ENCODE measurements at places on chromosomes 2 and 18.

DNA sequence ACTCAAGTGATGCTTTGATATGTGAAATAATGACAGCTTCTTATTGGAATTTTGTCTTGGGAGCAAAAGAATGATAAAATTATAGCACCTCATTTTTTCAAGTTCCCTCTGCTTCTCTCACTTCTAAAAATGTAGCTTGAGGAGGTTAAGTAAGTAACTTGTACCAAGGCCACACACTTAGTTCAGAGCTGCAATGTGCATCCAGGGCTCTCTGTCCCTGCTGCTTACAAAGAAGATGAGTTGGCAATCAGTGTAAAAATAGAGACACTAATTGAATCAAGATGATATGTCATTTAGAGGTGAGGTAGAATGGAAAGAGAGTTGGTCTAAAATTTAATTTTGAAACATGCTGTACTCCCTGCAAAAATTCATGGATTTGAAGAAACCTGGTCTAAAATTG is 312.0 kb upstream of the TNP1 start:
- DNase-seq: no peak

DNA sequence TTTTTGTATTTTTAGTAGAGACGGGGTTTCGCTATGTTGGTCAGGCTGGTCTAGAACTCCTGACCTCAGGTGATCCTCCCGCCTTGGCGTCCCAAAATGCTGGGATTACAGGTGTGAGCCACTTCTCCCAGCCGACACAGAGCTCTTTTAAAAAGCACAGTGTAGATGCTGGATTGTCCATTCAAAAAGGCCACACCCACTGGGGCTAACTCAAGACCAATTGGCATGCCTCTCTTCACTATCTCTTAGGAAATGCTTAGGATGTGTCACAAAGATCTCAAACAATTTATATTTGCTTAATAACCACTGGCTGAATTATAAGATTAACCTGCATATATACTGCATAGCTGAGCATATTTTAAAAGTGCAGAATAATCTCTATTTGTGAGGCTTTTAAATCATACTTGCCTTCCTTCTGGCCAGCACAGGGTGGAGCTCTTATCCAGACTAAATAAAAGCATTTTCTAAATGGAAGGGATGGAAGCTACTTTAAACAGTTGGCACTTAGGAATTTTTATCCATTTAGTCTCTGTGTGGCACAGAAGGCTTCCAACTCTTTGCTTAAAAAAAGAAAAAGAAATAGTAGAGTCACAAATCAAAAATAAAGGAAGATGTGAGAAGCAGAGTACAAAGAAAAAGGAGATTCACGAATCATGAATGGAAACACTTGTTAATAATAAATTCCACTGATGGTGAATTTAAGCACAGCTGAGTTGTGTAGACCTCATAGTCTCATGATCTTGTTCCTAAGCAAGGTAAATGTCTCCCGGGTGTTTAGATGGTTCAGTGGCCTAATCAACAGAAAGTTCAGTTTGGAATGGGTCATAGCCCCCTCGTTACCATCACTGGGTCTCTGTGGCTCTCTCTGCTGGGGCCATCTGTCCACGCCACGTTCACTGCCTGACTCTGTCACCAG is 22.4 kb downstream of the CRYGD start:
- DNase-seq: no peak

DNA sequence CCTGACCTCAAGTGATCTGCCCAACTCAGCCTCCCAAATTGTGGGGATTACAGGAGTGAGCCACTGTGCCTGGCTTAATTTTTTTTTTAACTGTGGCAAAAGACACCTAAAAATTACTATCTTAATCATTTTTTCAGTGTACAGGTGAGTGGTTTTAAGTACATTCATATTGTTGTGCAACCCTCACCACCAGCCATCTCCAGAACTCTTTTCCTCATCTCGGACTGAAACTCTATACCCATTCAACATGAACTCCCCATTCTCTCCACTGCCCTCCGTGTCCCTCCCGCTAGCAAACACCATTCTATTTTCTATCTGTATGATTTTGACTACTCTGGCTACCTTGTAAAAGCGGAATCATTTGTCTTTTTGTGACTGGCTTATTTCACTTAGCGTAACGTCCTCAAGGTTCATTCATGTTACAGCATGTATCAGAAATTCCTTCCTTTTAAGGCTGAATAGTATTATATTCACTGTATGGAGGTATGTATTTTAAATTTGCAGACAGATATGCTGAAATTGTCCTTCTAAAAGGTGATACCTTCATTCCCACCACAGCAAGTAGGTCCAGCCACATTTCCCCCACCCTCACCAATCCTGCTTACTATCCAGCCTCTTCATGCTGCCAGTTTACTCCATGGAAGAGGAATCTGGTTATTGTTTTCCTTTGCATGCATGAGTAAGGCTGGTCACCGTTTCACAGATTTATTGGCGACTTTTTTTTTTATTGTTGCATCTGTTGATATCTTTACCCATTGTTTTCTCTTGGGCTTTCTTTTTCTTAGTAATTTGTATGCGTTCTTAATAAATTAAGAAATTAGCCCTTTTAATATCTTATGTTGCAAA is 40.6 kb upstream of the ANXA4 start:
- no peak for DNase-seq

GRCh38 chr2:201219328-201220096 is 36.6 kb downstream of the CASP10 start:
- DNase-seq: peak; percentile 73

DNA sequence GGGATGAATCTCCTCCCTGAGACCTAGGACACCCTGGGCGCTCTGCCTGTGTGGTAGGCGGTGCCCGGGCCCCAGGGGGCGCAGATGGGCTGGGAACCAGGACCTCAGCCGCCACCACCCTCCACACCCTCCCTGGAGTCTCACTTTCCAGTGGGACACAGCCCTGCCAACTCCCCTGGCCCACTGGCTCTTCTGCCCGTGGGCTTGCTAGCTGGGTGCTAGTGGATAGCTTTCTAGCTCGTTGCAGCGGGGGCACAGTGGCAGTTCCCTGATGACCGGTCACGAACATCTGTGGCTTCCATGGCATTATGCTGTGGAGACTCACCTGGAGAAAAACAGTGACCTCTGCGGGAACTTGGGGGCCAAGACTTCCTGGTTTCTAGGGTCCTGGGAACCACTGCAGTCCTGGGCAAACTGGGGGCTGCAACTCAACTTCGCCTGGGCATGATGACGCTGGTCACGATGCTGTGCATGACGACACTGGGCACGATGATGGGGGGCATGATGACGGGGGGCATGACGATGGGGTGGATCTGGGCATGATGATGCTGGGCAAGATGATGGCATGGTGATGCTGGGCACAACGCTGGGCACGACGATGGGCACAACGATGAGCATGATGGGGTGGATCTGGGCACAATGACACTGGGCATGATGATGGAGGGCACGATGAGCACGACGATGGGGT is 31.0 kb upstream of the ALLC start:
- DNase-seq: no peak

DNA sequence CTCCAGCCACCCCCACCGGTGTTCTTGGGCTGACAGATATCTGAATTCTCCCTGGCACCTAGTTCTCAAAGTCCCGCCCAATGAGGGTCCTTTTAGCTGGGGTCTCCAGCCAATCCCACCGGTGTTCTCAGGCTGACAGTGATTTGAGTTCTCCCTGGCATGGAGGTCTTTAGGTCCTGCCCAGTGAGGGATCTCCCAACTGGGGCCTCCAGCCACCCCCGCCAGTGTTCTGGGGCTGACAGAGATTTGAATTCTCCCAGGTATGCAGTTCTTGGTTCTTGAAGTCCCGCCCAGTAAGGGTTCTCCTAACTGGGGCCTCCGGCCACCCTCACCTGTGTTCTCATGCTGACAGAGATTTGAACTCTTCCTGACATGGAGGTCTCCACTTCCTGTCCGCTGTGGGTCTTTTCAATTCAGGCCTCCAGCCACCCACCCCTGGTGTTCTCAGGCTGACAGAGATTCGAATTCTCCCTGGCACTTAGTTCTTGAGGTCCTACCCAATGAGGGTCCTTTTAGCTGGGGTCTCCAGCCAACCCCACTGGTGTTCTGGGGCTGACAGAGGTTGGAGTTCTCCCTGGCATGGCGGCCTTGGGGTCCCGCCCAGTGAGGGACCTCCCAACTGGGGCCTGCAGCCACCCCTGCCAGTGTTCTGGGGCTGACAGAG is 154.6 kb downstream of the ANKRD36 start:
- DNase-seq: peak; percentile 42

DNA sequence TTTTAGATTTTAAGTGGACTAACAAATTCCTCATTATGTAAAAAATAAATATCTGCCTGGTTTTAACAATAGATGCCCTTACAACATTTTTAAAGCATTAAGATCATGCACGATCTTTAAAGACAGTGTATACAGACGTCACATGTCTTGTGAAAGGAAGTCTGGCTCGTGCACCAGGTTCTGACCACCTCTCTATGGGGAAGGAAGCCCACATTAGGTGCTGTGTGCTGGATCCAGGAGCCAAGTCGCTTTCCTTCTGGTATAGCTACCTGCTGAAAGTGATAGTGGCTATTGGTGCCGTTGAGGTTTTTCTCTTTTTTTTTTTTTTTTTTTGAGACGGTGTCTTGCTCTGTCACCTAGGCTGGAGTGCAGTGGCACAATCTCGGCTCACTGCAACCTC is 116.5 kb downstream of the NCK2 start:
- no peak for DNase-seq

GRCh38 chr2:69578198-69578540 is 65.4 kb downstream of the AAK1 start:
- no peak for DNase-seq

DNA sequence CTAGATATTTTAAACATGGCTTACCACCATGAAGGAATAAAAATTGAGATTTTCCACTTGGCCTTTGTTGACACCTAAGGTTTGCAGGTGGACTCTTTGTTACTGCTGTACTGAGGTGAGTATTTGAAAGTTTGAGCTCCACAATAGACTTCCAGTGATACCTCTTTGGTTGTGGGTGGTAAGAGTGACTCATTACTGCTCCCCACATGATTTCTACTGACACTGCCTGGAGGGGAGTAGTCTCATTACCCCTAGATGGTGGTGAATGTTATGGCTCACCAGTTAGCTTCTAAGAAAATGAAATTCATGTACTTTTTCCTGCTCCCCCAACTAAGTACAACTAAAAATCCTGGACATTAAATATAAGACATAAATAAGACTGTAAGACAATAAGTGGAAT is 1183.1 kb upstream of the TMEFF2 start:
- no peak for DNase-seq

GRCh38 chr18:70848329-70848728 is 559.5 kb downstream of the SOCS6 start:
- no peak for DNase-seq

DNA sequence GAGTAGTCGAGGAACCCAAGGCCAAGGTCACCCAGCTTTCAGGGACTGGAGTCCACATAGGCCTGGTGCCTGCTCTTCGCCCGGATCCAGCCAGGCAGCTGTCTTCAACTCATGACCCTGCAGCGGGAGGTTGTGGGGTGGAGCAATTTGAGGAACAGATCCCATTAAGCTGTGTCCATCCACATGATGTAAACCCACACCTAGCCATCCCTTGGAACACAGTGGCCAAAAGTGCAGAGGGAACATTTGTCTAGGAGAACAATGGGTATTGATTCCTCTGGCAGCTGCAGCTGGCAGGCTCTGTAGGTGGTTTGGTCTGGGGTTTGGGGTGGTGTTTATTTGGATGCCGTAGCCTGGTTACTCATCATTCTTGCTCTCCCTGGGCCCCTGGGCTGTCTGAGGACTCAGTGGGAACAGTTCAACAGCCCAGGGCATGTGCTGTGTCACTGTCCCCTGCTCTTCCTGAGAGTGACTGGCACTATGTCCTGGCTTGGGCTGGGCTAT is 99.4 kb downstream of the TFCP2L1 start:
- DNase-seq: no peak

GRCh38 chr2:168233726-168234406 is 13.5 kb downstream of the STK39 start:
- no peak for DNase-seq

GRCh38 chr2:97764559-97765263 is 51.3 kb downstream of the ZAP70 start:
- peak; percentile 37 for DNase-seq

GRCh38 chr2:172572981-172573380 is 17.1 kb downstream of the PDK1 start:
- DNase-seq: no peak

GRCh38 chr2:27029051-27029450 is 3.7 kb upstream of the TMEM214 start:
- no peak for DNase-seq

- DNase-seq: no peak
These were observed 248.8 kb upstream of the SLC39A10 start for GRCh38 chr2:195408196-195408595.

DNA sequence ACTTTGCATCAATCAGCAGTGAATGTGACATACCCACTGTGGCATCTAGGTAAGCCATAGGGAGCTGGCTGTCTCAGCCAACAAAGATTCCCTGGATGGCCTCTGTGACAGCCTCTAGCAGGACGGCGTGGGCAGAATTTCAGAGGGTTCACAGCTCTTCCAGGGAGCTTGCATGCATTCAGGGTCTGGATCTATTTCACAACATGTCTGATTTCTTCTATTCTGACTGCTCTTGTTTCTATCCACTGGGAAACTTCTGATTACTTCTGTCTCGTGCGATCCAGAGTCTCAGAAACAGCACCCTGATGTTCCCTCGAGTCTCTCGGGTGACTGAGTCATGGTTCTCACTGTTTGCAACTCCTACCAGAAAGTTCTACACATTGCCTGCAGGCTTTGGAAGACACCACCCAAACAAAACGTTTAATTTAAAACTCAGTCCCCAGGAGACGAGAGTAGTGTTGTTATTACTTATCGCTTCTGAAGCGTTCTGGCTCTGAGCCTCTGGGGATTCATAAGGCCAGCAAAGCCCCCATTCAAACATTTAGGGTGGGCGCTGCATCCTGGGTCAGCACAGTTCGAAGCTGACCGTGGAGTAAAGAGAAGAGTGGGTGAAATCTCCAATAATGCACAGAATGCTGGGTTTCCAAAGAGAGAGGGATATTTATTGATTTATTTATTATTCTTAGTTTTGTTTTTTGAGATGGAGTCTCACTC is 41.9 kb upstream of the ODC1 start:
- no peak for DNase-seq

DNA sequence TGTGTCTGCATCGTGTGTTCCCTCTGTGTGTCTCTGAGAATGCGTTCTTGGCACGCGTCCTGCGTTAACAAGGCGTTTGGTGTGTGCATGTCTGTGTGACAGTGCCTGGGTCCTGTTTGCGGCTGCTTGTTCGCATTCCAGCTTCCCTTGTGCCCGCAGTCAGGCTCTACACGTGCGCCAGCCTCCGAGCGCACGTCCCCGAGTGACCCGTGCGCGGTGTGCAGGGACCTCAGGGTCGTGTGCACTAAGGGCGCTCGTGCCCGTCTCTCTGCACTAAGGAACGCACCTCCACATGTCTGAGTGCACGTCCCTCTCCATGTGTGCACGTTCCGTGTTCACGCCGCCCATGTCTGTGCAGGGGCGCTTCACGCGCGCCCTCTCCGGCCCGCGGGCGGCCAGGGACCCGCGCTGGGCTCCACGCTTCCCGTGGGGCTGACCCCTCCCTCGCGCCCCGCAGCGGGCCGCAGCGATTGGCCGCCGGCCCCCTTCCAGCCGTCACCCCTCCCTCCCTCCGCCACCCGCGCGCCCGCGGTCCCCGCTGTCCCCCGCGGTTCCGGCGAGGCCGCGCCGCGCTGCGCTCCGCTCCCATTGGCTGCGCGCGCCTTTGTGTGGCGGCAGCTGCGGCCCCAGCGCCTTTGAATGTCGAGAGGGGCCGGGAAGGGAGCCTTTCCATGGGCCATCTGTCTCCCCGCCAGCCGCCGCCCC is 229.4 kb downstream of the HAUS1 start:
- DNase-seq: no peak

- DNase-seq: no peak
These were observed 216.7 kb upstream of the STON1 start for GRCh38 chr2:48313036-48313877.

- peak; percentile 67 for DNase-seq
These were observed 16.4 kb upstream of the FBLN7 start for GRCh38 chr2:112121682-112122254.

- DNase-seq: no peak
These were observed 185.8 kb upstream of the CNTNAP5 start for GRCh38 chr2:123839326-123839725.
